ENCODE measurements at places on chromosomes 4 and X.

- DNase-seq: no peak
These were observed 126.1 kb downstream of the EIF4E start for GRCh38 chr4:98802770-98803198.

GRCh38 chrX:117038918-117039440 is 576.2 kb upstream of the CT83 start:
- DNase-seq: no peak

- no peak for DNase-seq
These were observed 63.0 kb upstream of the ZXDB start for GRCh38 chrX:57528670-57529255.

GRCh38 chrX:133607419-133608348 is 192.4 kb upstream of the GPC4 start:
- no peak for DNase-seq

- no peak for DNase-seq
These were observed 56.2 kb upstream of the S100G start for GRCh38 chrX:16593801-16594200.

DNA sequence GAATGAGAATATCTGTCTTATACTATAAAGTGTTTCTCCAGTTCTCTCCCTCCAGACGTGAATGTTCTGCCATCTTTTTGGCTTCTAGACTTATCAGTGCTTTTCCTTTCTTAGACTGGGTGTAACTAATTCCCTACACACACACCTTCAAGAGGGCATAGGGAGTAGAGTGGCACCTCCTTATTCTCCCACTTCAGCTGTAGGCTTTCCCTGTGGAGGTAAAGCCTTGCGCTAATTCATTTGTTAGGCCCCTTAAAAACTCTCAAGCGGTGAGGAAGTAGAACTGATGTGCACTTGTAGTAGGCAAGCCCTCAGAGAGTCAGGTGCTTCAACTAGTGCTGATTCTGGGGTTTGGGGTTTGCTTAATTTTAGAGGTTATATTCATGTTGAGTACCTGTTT is 10.0 kb downstream of the KLHL2 start:
- no peak for DNase-seq
